ENCODE measurements at places on chromosomes 7 and 10.

DNA sequence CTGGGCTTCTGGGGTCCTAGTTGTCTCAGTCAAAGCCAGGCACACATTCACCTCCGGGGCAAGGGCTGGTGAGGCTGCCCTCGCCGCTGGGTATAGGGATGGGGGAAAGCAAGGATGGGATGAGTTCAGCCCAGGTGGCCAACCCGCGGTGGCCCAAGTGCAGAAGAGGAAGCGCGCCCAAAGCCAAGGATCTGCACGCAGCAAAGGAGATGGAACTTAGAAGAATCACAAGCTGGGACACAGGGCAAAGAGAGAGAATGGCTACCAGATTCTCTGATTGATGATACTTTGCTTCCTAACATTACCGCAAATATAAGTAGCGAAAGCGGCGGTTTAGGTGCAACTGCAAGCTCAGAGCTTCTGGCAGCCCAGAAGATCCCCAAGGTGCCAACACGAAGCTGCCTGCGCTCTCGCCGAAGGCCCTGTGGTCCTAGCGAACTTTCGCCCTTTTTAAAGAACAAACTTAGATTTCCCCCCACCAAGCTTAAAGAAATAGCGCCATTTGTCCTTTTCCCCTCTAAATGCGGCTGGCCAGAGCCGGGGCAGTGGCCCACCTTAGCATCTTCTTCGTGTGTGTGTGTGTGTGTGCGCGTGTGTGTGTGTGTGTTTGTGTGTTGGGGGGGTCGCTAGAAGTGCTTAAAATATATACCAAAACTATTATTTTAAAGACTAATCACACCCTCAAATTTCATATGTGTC lies 927 bp upstream of the MKX start:
- no peak for DNase-seq

- peak; percentile 74 for DNase-seq
Measured at GRCh38 chr10:30467651-30468338, 33.8 kb downstream of the MAP3K8 start.

- DNase-seq = no peak
Measured at GRCh38 chr10:108716352-108716751, 1207.0 kb downstream of the XPNPEP1 start.

- no peak for DNase-seq
Measured at GRCh38 chr10:70286616-70287015, 2.8 kb upstream of the NPFFR1 start.

- DNase-seq = no peak
Measured at GRCh38 chr7:29342761-29343160, 148.2 kb downstream of the CHN2 start.

GRCh38 chr7:2516194-2516555 lies 3.4 kb upstream of the LFNG start:
- DNase-seq = no peak

- no peak for DNase-seq
Measured at GRCh38 chr7:101746314-101746713, 71.1 kb upstream of the CUX1 start.
